ENCODE measurements at places on chromosomes 1 and 21.
A peak's percentile ranks its signal among the peaks of the same experiment; 100 is the strongest.

GRCh38 chr1:166939741-166940375, 35.5 kb downstream of the ILDR2 start:
- DNase-seq = no peak

GRCh38 chr1:198969981-198970380, 331.1 kb downstream of the PTPRC start:
- no peak for DNase-seq

- DNase-seq = no peak
Observed at GRCh38 chr1:36443297-36443696, 7.0 kb downstream of the OSCP1 start.

- DNase-seq = no peak
Observed at GRCh38 chr1:11280719-11281376, 7.8 kb downstream of the UBIAD1 start.

GRCh38 chr1:157878059-157878458, 36.5 kb upstream of the CD5L start:
- DNase-seq = no peak

DNA sequence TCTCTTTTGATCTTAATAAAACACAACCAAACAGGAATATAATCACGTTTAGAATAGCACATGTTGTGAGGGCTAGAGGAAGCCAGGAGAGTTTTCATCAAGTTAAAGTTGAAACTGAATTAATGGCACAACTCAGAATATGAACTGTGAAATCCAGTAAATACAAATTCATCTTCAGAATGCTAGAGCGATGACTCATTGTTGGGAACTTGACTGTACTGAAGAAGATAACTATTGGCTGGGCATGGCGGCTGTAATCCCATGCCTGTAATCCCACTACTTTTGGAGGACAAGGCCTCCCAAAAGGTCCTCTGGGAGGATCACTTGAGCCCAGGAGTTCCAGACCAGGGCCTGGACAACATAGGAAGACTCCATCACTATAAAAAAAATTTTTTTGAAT, 8.8 kb downstream of the SYF2 start:
- no peak for DNase-seq

DNA sequence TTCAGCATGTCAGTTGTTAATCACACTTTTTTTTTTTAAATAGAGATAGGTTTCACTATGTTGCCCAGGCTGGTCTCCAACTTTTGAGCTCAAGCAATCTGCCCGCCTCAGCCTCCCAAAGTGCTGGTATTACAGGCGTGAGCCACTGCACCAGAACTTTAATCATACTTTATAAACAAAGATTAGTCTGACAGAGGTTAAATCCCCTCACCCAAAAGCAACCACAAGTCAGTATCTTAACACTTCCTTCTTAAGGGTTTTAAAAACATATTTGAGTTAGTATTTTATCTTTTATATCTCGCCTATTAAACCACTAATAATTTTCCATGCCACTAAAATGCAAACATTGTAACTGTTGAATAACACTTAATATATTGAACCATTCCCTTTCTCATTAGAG, 70.2 kb downstream of the COP1 start:
- DNase-seq = no peak

GRCh38 chr1:203273869-203274602, 31.3 kb upstream of the BTG2 start:
- DNase-seq = no peak

DNA sequence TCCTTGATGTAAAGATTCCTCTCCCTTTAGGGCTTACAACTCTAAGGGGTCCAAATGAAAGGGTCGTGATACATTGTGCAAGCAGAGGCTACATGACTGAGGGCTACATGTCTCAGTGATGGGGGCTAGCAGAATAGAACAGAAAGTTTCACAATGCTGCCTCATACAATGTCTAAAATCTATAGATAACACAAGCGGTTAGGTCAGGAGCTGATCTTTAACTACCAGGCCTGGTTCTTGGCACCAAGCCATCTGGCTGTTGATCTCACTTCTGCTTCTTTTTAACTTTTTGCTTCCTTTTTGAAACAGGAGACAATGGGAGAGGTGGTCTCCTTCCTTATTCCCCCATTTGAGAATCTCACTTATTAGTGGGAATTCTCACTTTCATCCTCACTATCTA, 710.2 kb downstream of the AMY1C start:
- no peak for DNase-seq

GRCh38 chr1:91026777-91027176, 4.9 kb upstream of the ZNF644 start:
- DNase-seq = no peak

GRCh38 chr21:42931560-42932235, 6.3 kb upstream of the ERVH48-1 start:
- no peak for DNase-seq

- no peak for DNase-seq
Observed at GRCh38 chr1:84073266-84073665, 70.8 kb upstream of the PRKACB start.

GRCh38 chr1:235945775-235946570, 79.3 kb upstream of the LYST start:
- no peak for DNase-seq

- no peak for DNase-seq
Observed at GRCh38 chr1:64502931-64503330, 33.0 kb downstream of the CACHD1 start.

DNA sequence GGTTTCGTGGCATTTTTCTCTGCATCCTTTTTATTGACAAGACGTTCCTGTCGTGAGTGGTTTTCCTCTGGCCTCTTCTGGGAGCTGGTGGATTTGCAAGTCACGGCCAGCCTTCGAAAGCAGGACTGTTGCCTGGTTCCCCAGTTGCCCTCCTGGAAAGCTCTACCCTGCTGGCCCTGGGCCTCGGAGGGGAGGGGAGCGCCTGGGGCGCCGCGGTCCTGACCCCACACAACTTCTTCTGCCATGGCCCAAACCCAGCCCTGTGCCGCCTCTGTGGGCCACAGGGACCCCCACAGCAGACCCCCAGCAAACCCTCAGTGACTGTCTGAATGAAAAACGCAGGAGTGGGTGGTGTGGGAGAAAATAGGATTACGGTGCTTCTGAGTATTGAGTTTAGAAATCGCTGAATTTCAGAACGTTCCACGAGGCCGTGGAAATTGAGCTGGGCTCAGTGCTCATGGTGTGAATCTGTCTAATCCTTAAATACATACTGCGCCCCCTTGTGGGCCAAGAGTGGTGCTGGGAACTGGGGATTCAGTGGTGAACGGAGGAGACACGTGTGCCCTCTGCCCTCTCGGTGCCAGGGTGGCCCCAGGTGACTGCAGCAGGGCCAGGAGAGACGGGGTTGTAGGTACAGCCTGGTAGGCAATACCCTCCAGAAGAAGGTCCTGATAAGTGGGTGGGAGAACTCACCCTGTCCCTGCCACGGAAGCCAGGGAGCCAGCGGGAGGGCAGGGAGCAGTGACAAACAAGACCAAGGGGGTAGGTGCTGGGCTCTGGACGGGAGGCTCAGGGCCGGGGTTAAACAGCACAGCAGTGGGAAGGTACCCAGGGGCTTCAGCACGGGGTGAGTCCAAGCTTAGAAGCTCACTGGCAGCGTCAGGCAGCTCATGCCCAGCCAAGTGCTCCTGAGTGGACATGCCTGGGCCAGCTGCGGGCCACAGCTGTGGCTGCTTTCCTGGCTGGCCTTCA, 101.2 kb upstream of the COL6A1 start:
- peak; percentile 70 for DNase-seq

- DNase-seq = no peak
Observed at GRCh38 chr1:44907893-44908292, 64.8 kb upstream of the PTCH2 start.

DNA sequence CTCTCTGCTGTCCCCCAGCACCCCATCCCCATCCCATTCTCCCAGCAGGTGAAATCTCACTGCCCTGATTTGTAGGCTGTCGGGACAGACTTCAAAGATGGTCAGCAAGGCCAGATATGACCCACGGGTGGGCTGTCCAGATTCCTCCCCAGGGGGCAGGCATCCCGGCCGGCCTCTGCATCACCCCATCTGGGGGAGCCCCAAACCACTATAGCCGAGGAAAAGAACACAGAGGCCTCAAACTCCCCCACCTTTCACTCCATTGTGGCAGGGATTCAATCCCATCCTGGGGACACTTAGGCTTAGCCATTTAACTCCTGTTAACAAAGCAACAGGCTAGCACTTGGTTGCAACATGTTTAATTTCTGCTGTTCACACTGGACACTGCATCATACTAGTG, 8.8 kb downstream of the MUL1 start:
- no peak for DNase-seq

DNA sequence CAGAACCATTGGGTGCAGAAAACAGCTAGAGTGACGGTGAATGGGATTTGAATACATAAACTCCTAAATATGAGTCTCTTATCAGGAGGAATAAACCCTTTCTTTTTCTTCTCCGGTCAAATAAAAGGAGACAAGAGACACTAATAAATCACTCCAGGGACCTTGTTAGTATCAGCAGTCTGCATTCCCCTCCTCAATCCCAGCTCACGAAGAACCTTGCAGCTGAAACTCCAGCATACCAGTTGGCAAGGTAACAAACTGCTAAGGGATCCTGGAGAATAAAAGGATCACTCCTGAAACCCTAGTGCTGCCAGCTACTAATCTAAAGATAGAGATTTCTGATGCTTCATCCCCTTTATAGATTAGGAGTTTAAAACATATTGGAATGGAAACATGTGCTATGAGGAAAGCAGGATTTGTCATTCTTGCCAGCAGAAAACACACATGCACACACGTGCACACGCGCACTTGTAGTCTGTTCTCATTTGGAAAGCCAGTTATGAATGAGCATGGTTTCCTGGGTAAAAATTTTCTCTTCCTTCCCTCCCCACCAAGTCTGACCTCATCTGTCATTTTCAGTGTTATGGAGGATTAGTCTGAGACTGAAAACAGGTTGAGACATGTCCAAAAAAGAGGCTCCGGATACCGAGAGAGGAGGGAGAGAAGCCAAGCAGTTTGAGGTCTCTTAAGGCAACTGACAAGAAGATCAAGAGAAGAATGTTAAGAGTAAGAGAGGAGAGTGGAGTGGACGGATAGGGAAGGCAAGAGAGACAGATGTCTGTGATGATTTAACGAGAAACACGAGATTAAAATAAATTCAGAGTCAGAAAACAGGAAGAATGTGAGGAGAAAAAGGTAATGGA, 10.9 kb downstream of the IER5 start:
- peak; percentile 45 for DNase-seq

GRCh38 chr1:2132222-2133038, 62.1 kb downstream of the FAAP20 start:
- DNase-seq = no peak

DNA sequence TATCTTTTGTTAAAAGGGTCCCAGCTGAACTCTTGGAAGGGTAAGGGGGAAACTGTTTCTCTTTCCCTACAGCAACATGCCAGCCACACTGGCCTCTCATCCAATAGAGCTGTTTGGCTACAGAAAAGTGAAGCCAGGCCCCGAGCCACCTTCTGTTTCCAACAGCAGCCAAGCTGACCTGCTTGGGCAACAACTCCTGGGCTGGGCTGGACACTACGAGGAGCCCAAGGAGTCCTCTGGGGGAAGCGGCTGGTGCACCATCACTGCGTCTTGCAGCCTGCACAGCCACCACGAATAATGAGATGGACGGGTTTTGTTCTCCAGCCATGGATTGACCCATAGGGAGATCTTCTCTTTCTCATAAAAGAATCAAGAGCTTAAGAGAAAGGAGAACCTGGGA, 624.9 kb downstream of the NPHP4 start:
- no peak for DNase-seq

DNA sequence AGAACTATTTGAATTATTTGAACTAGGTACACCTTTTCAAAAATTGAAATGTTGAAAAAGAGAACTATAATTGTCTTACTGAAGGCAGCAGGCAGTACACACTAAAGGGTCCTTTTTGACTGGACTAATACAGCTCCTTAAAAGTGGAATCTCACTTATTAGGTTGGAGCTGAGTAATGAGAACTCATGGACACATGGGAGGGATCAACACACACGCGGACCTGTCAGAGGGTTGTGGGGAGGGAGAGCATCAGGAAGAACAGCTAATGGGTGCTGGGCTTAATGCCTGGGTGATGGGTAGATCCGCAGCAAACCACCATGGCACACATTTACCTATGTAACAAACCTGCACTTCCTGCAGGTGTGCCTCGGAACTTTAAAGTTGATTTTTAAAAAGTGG, 145.0 kb downstream of the BRINP2 start:
- no peak for DNase-seq

DNA sequence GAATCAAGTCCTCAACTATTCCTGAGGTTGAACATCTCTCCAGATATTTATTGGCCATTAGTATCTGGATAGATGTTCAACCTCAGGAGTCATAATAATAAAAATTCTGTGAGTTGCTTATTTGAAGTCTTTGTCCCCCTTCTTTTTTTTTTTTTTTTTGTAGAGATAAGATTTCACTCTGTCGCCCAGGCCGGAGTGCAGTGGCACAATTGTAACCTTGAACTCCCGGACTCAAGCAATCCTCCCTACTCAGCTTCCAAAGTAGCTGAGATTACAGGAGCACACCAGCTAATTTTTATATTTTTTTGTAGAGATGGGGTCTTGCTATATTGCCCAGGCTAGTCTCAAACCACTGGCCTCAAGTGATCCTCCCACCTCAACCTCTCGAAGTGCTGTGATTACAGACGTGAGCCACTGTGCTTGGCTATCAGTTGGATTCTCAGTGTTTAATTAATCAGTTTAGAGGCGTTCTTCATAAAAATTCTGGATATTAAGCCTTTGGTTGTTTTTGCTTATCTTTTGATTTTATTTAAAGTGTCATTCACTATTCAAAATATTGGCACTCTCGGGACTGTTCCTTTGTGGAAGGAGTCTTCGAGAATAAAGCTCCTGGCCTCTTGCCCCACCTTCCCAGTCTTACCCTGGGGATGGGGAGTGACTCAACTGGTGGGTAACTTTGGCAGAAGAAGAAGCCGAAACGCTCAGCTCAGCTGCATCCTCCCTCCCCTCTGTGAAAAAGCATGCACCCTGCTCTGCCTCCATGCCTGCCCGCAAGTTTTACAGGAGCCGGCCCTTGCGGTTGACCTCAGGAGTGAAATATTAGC, 11.2 kb upstream of the HYI start:
- DNase-seq = no peak

- DNase-seq = no peak
Observed at GRCh38 chr1:94660994-94661393, 119.4 kb upstream of the F3 start.

DNA sequence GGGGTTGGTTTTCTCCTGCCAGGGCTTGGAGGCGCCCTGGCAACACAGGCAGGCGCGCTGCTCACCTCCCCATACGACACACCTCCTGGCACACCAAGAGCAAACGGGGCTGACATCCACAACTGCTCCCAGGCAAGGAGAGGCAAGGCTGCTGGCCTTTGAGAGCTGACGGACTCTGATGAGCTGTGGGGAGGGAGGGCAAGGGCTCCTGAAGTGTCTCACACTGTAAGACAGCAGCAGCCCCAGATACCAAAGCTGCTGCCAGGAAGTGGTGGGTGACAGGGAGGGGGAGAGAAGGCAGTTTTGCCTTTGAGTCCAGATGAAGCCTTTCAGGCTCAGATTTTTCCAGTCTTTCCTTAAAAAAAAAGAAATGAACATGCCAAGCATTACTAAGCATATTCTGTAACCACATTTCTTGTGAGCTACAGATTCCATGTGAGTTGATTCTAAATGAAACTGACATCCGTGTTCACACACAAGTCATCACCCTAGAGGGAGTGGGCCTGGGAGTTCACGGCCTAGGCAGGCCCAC, 24.3 kb downstream of the PGBD5 start:
- no peak for DNase-seq

Data from stimulated activated CD4-positive, alpha-beta T cell treated with anti-CD3 and anti-CD28 coated beads, Interleukin-12 subunit alpha, Interleukin-12 subunit beta, amount 100 ng/mL, for 48 hours (primary cell).